Hippocampal formation (tissue), 2 donors: ENCODE measurements at places on chromosomes 5 and 9.

GRCh38 chr5:3535414-3536211 lies 60.0 kb upstream of the IRX1 start:
- no peak for DNase-seq

DNA sequence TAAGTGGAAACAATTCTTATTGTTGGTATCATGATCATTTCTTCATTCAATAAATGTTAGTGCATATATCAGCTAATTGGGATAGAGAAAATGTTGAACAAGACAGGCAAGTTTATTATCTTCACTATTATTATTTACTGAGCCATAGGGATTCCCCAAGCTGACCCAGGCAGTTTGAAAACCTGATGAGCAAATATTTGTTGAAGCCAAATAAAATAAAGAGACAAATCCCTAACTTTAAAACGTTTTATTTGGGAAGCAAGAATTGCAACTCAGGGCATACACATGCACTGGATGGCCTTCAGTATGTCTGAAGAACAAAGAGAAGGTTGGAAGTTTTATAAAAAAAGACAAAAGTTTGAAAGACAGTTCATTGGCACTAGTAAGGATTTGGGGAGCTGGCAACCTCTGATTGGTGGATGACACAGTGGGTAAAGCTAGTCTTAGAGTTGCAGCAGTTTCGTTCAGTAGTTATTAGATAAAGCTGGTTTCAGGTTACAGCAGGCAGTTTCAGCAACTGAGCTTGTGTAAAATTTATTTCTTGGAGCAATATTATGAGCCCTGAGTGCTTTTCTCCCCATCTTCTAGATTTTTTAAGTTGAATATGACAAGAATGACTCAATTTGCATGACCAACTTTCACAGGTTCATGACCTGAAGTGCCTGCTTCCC lies 44.7 kb upstream of the PRLR start:
- no peak for DNase-seq

DNA sequence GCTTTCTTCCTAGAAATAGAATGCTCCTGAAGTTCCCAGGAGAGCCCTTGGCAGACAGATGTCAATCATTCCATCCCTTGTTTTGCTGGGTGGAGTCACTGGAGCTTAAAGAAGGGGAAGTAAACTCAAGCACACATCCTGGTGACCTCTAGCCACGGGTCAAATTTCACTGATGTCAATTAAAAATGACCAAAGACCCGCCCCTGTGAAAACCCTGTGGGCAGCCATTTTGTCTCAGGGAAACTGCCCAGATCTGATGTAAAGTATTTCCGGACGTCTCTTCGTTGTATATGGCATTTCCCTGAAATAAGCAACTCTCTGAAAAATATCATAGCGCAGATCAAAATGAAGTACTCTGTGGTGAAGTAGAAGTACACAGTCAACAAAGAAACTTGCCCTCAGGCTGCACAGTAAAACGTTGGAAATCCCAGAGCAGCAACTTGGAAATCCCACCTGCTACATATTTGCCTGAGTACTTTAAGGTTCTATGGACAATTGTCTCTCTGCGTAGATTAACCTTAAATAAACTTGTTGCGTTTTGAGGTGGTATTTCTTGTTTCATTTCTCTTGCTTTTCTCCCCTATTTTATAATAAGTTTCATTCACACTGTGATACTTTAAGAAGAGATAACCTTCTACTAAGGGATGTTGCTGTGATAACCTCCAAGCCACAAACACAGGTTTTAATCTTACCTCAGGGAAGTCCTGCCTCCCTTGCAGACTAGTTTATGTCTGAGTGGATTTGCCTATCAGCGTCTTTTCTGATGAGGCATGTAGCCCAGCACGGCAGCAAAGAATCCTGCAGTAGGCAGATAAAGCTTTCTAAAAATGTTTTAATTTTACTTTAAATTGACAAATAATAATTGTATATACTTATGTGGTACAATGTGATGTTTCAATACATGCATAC lies 60.9 kb upstream of the PIP5K1B start:
- DNase-seq = no peak

- DNase-seq = no peak
Observed at GRCh38 chr5:175741556-175741955, 83.7 kb downstream of the HRH2 start.
